Stimulated activated CD4-positive, alpha-beta T cell treated with anti-CD3 and anti-CD28 coated beads, Interleukin-4, amount 100 ng/mL, for 1 hour (primary cell): ENCODE measurements at places on chromosomes 1 and 21.

DNA sequence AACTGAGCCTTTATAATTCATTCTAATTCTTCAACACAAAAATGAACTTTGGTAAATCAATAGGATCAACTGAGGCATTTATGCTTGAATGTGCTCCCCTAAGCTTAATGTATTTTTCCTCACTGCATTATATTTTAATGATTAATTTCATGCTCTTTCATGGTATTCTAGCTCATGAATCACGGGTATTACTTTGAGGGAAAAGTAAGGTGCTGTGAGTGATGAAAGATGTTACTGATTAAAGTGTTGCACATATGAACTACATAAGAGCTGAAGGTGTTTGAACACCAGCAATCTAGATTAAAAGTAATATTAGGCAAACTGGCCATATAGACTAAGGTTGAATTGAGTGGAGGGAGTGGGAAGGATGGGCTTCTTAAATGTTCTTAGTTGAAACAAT, 1.9 kb downstream of the DPYD start:
- DNase-seq = no peak

DNA sequence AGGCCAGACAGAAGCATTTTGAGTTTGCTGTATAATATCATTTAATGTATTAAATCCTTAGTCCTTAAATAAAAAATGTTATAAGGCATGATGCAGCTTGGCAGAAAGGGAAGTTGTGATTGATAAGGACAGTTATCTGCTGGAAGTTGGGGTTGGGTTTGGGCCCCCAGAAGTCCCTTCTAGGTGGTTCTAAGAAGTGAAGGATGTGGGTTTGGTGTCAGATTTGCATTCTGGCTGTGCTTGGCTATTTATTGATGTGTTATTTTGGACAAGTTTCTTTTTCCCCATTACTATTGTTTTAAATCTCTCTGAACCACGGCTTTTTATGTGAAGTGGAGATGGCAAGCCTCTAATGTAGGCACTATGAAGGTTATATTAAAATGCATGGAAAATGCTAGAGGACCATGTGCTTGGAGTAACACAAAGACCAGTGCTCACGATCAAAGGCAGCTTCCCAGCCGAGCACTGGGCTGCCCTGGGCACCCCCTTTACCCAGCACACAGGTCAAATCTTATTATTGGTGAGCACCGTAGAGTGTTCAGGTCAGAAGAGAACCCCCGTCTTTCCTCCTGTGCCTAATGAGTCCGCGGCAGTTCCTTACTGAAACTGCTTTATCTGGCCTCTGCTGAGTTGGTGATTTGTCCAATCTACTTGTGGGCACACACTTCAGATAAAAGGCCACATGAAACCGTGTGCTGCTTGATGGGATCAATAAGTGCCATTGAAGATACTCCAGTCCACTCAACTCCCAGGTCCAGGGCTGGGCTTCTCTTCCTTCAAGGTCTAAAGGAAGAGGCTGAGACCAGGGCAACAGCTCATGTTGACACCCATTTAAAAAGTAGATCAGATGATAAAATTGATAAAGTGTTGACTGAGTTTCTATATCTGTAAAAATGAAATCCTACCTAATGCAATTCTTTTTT, 212.0 kb downstream of the PRDM2 start:
- DNase-seq = no peak

- DNase-seq = no peak
Observed at GRCh38 chr1:156452907-156453306, 47.7 kb downstream of the MEF2D start.

- DNase-seq = no peak
Observed at GRCh38 chr1:6180268-6180706, at the start of gene CHD5. TSS of gene CHD5 (minus strand) at chr1:6180321. CDS start at chr1:6180023, 298 bp downstream.

GRCh38 chr1:39609618-39610331, 29.7 kb downstream of the HEYL start:
- peak; percentile 83 for DNase-seq

DNA sequence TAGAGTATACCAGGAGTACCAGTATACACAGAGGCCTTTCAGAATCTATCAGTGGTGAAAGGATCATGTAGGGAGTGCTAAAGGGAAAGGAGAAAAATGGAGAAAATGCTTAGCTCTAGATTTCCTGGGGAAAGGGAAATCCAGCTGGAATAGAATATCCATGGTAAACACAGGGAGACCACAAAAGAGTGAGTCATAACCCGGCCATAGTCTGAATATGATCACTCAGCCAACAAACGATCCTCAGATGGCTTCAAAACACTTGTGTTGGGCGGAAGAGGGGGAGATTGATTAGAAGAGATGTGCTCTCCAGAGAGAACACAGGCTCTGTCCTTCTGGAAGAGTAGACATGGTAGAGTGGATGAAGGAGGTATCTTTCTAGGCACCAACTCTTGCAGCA, 180.6 kb downstream of the PAPPA2 start:
- no peak for DNase-seq

DNA sequence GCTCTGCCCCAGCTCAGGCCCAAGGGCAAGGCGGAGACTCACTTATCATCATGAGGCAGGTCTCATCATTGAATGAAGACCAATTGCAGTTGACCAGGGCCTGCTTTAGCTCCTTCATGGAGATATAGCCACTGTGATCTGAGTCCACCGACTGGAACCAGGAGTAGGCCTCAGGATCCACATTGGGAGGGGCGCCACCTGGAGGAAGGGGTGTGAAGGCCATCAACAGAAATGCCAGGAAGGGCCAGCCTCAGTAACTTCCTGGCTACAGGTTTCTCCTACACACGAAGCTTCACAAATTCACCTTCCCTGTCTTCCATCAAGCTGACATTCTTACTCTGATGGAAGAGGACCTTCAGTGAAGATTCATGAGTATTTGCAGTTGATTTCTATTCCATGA, 11.6 kb downstream of the PEF1 start:
- peak; percentile 31 for DNase-seq

- DNase-seq = no peak
Observed at GRCh38 chr21:42423685-42424084, 20.0 kb downstream of the UBASH3A start.

GRCh38 chr1:49364676-49365075, 588.0 kb upstream of the BEND5 start:
- no peak for DNase-seq

DNA sequence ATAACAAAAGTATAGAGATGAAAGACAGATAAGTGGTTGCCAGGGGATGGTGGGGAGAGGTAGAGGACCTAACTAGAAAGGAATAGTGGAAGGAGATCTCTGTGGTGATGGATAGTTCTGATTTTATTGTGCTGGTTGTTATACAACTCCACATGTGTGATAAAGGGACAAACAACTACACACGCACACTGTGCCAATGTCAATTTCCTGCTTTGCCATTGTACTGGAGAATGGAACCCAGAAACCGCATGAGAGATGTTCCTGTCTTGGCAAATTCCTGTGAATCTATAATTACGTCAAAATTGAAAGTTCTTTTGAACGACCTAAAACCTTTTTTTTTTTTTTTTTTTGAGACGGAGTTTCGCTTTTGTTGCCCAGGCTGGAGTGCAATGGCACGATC, 11.0 kb downstream of the TNFRSF9 start:
- DNase-seq = no peak

DNA sequence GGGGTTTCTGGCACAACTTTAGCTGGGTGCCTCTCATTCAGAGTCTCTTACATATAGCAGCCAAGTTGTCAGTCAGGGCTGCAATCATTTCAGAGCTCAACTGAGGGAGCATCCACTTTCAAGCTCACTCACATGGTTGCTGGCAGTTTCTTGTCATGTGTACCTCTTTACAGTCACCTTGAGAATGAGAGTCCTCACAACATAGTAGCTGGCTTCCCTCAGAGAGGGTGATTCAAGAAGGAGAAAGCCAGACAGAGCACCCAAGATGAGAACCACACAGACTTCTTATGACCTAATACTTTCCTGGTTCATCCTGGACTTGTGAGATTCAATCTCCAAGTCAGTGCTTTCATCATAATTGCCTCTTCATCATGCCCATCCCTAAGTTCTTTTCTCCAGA, 57.2 kb downstream of the DPT start:
- DNase-seq = no peak

DNA sequence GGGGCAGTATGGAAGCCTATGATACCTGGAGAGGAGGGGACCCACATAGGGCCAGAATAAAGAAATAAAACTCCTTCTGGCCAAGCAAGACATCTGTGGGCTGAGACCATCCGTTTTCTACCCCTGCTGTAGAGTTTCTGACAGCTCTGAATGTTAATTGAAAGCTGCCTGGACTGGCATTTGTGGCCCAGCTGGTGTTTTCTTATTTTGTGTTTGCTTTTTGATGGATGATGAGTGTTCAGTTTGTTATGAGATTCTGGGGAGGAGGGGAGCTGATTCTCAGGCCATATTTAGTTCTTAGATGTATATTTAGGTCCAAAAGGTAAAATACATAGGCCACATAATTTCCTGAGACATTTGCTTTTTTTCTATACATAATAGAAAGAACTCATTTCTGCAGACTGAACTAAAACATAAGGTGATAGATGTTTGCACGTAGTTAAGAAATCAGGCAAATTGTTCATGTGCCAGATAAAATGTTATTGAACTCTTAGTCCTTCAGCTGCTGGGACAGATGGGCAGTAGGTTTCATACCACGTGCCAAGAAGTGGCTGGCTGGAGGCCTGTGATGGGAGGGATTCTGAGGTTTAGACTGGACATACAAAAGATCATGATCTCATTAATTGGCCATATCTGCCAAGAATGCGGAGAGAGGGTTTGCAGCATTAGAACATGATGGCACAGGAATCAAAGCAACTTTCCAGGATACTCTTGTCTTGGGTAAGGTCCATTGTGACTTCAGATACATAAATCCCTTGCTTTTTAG, 54.1 kb downstream of the DSCAM start:
- DNase-seq = no peak

GRCh38 chr1:21622466-21623315, 46.5 kb downstream of the RAP1GAP start:
- DNase-seq = peak; percentile 60

GRCh38 chr1:230701434-230701833, 12.5 kb downstream of the AGT start:
- no peak for DNase-seq

GRCh38 chr1:43873851-43874250, 59.8 kb upstream of the ARTN start:
- DNase-seq = no peak

GRCh38 chr1:61005614-61006580, 76.5 kb upstream of the NFIA start:
- no peak for DNase-seq

- DNase-seq = no peak
Observed at GRCh38 chr1:157485793-157486192, 66.5 kb downstream of the FCRL5 start.

- no peak for DNase-seq
Observed at GRCh38 chr21:18759751-18760161, 356.2 kb upstream of the TMPRSS15 start.

DNA sequence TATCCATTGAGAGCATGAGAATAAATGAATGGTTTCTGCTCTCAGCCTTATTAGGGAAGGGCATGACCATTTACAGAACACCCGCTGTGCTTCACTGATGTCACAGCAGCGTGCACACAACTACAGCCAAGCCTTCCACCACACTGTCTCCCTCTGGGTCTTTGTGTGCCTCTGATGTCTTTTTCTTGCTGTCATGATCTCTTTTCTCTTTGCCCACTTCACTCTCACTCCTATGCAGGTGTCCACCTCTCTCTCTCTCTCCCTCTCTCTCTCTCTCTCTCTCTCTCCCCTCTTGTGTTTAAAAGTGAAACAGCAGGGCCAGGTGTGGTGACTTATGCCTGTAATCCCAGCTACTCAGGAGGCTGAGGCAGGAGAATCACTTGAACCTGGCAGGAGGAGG, 232.5 kb upstream of the JUN start:
- no peak for DNase-seq

GRCh38 chr1:206855859-206856258, 9.6 kb upstream of the IL20 start:
- no peak for DNase-seq

DNA sequence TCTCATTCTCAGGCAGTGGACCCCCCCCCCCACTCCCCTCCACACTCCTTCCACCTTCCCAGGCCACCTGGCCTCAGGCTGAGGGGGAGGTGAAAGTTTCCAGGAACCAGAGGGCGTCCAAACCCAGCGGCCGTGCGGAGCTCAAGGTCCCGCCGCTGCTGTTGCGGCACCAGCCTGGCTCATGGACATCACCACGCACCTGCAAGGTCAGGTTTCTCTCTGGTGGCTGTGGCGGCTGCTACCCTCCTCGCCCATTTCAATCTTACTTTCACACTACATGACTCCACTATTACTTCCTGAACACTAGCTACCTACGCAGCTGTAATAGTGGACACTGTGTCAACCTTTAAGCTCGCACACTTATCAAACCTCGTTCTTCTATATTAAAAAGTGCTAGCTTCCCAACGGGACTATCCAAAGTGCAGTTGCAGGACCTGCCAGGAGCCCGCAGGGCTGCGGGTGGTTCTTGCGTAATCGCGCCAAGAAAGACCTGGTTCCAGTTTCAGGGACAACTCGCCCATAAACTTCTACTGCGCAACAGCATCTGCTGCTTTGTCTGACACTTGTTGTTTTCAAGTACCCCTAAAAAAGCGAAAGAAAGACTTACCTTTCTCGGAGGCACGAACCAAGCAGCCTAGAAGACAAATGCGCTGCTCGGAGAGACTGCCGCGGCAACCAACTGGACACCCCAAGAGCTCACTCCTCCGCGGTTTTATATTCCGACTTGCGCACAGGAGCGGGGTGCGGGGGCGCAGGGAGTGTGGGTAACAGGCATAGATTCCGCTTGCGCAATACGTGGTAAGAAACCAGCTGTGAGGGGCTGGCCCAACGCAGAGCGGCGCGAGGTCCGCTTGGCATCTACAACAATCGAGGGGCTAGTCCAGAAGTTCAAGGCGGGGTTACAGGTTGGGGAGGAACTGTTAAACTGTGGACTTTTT, at the start of gene DIRAS3:
DIRAS3 (minus strand) TSS at position 687 of the 938 bp plus-strand sequence. CDS start 3,330 bp downstream, outside the sequence.
- DNase-seq = no peak

GRCh38 chr1:17777330-17777729, 22.2 kb downstream of the ACTL8 start:
- DNase-seq = no peak

DNA sequence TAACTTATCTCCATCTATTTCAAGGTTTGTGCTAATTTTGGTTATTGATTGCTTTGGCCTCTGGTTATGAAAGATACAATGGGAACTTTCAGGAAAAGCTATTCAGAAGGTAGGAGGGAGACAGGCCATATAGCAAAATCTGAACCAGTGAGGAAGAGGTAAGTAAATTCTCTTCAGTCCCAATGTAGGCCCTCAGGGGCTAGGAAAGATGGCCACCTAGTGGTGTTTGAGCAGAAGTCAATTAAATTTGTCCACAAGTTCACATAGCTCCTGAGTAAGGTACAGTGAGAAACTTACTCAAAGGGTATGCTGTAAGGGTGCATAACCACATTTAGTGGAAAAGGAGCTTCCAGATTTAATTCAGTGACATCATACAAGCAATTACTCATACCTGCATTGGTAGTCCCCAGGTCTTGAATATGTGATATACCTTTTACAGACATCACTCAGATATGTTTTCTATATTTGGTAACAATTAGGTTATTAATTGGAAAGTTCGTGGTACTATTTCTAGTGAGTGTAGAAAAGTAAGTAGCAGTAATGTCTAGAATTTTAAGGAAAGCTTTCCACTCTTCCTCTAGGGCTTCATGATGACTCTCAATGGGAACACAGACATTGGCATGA, 21.4 kb upstream of the FMO1 start:
- DNase-seq = no peak

- DNase-seq = no peak
Observed at GRCh38 chr21:43675871-43676270, 16.5 kb downstream of the RRP1B start.
